ENCODE measurements at places on chromosomes 2 and 18.

DNA sequence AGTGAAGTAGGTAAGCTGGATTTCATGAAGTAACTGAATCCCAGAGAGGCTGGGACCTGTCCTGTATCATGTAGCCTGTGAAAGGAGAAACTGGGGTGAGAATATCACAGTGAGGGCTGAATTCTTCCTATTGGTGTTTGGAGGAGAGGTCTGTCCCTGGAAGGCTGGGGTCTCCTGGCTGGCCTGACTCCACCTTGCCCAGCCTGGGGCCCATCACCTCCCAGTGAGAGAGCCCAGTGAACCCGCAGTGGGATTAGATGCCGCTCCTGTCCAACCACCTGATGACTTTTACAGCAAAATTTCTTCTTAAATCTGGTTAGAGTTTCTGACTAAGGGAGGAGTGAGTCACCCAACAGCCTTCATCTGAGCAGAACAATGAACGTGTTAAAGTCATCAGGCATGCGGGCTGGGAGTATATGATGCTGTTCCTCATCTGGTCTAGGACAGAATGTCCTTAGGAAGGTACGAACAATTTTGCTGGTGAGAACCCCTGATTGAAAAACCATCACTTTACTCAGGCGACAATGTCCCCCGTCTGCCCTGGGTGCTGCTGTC lies 152.9 kb downstream of the LPIN1 start:
- no peak for DNase-seq

DNA sequence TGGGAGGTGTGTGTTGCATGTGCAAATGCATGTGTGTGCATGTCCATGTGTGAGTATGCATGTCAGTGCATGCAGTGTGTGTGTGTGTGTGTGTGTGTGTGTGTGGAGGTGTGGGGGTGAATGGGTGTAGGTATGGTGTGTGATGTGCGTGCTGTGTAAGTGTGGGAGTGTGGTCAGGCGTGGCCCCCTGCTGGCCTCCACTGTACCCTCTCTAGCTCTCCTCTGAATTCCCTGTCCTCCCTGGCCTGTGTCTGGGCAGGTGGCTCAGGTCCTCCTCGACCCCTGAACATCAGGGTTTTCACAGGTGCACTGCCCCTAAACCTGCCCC lies 230.2 kb downstream of the CELF4 start:
- DNase-seq, result no peak

DNA sequence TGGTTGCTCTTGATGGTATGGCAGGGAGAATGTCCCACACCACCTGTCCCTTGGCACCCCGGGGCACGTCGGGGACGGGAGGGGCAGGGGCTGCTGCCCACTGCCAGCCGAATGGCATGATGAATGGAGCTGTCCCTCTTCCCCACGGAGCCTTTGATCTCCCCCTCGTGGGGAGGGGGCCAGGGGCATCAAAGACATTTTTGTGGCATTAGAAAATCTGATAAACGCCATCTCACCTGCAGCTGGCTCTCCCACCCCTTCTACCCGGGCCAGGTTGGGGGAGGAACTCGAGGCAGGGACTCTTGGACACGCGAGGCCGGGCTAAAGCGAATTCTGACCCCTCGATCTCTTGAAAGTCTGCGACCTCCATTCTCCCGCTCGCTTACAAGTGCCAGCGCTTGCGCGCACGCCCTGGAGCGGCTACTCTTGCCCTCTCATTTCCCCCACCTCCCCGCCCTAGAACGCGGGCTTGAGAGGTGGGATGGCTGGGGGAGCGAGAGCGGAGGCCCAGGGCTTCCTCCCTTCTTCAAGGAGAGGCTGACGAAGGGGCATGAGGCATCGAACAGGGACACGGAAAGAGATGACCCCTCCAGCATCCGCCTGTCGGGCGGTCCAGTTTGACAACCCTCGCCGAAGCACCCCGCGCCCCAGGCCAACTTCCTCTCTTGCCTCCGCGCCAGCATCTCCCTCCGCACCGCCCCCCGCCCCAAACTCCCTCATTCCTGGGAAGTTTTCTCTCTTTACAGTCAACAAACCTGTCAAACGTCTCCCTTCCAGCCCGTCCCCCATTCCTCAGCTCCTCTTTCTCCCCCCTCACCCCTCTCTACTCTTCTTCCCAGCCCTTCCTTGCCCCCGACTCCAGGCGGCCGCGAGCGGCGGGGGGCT lies 692 bp upstream of the WNT6 start:
- DNase-seq, result no peak

- DNase-seq, result no peak
Observed at GRCh38 chr2:170191166-170191866, 13.4 kb downstream of the MYO3B start.

- DNase-seq, result peak; percentile 67
Observed at GRCh38 chr18:31513189-31513935, 15.4 kb downstream of the DSG2 start.

GRCh38 chr2:39666491-39667101 lies 879 bp downstream of the TMEM178A start:
- DNase-seq, result peak; percentile 26

- no peak for DNase-seq
Observed at GRCh38 chr18:61413396-61413795, 80.2 kb downstream of the CDH20 start.

GRCh38 chr2:19357402-19358241 lies 801 bp downstream of the OSR1 start:
- DNase-seq, result no peak

GRCh38 chr18:7568426-7568825 lies 1.3 kb downstream of the PTPRM start:
- no peak for DNase-seq

DNA sequence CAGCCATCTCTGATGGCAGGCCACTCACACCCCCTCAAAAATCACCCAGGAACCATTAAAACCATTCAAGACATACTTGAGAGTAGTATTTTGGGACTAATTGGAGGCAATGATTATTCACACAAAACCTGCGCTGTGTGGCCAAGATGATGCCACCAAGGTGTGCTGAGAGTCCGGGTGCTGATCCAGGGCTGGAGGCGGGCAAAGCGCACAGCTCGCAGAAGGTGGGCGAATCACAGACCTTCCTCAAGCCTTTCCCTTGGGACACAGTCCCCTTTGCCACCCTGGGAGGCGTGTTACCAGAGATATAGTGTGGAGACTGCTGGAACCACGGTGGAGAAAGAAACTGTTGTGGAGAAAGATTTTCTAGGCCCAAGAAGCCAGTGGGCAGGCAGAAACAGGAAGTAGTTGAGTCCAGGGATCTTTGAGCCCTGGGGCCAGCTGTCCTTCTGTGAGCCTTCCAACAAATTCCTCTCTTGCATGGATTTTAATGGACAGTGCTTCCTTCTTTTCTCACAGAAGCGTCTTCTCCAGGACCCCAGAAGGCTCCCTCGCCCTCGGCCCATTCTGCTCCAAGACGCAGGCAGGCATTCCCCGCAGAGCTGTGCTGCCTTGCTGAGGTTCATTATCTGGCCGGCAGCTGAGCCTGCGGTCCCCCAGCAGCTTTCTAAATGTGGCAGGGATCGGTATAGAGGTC lies 8.0 kb downstream of the COPS9 start:
- no peak for DNase-seq

- peak; percentile 35 for DNase-seq
Observed at GRCh38 chr2:144162652-144163051, 357.3 kb downstream of the ZEB2 start.

GRCh38 chr2:5412001-5412400 lies 280.2 kb upstream of the SOX11 start:
- DNase-seq, result no peak
